ENCODE measurements at places on chromosomes 2 and 18.

GRCh38 chr2:168611896-168612650 lies 156.0 kb downstream of the CERS6 start:
- no peak for DNase-seq

DNA sequence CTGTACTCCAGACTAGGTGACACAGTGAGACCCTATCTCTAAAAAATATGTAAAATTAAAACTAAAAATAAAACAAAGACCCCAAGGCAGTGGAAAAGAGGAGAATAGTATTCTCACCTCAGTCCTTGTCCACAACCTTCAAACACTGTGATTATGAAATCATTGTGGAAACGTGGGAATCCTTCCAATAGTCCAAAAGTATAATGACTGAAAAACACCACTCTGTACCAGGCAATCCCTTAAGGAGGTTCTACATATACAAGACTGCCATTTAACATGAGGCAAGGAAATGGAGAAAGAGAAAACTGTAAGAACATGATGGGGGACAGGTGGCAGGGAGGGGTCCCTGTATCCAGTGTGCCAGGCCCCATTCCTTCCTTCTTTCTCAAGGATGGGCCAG lies 66.1 kb downstream of the ACVR1 start:
- DNase-seq = no peak

- no peak for DNase-seq
Observed at GRCh38 chr2:183079139-183079775, 710 bp downstream of the DUSP19 start.

DNA sequence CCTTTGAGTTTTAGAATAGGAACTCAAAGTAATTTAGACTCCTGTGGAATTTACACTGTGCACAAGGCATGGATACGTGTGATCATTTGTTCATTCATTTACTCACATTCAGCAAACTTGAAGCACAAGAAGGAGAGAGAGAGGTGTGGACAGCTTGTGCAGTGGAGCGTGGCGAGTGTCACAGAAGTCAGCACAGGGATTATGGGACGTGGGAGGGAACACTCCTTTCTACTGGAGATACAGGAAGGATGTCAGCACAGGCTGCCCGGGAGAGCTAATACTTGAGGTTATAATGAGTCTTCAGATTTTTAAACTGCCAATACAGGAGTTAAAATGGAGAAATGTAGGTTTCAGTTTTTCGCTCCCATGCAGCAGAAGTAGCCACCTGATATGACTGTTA lies 7.0 kb downstream of the FAM228A start:
- DNase-seq = no peak

DNA sequence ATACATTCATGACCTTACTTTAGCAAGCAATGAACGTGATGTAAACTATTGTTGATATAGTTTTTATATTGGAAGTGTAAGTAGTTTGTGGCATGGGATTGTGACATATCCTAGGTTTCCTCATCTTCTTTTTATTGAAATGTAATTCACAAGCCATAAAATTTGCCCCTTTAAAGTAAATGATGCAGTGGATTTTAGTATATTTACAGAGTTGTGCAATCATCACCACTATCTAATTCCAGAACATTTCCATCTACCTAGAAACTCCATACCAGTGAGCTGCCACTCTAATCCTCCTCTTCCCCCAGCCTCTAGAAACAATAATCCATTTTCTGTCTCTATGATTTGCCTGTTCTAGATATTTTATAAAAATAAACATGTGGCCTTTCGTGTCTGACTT lies 10.7 kb upstream of the CASP10 start:
- no peak for DNase-seq

DNA sequence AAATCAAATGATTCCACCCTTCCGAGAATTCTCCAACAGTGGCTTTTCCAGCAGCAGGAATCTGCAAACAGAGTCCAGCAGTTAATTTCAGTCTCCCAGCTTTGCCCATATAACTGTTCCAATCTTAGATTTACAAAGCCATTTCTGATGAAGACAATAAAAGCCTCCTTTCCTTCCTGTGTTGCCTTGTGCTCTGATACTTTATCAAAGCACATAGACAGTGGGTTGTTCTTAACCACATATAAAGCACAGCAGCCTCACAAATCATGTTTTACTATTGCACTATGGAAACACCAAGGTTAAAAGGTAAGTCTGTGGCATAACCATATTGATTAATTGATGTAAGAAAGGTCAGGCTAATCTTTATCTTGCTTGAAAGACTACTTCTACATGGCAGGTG lies 89.8 kb upstream of the MMADHC start:
- DNase-seq = no peak

DNA sequence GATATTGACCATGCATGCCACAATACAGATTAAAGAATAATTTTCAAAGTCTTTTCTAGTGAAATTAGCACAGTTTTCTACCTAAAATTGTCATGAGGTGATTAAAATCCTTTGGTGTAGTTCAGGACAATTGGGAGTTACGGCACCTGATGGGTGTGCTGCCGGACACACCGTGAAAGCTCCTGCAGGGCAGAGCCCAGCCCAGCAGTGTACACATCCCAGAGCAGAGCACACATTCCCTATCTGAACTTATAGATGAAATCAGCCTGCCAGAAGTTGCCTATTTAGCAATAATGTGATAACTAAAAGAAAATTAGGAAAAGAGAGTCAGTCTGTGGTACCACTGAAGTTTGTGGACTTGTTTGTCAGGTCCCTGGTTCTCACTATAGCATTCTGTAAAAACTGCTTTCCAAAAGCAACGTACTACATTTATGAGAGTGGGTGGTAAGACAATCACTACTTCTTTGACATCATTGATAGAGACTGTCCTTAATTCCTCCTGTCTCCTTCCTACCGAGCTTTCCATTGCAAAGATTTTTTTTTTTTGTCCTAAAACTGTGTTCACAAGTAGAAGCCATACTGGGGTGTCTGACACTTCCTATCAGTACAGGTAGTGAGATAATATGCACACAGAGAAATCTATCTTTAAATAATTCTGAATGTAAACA lies 3.4 kb downstream of the CYTIP start:
- DNase-seq = no peak

DNA sequence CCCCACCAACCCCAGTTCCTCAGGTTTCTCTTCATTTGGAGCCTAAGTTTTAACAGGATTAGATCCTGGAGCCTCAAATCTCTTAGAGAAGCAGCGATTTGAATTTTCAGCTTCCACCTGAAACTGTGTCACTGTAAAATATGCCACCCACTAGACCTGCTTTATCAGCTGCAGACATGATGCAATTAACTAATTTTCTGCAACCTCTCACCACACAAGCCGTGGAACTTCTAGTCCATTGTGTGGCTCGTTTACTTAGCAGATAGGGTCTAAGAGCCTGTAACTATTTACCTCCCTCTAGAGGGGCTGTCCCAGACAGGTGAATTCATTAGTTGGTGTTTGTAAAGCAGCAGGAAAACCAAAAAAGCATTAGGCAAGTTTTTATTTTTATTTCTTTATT lies 31.6 kb upstream of the FZD5 start:
- no peak for DNase-seq

GRCh38 chr2:11175293-11175795 lies 20.1 kb downstream of the SLC66A3 start:
- DNase-seq = no peak

DNA sequence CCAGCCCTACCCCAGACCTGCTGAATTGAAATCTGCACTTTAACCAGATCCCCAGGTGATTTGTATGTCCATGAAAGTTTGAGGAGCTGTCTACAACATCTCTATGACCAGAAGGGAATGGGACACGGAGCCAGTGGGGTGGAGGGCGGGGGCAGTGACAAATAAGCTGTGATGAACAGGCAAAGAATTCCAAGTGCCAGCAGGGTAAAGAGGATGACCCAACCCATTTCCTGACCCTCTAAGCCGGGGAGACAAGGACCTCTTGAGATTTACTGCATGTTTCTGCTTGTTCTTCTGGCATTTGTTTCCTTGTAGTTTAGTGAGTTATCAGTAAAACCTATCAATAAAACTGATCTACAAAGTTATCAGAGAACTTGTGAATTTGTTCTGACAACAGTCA lies 8.7 kb downstream of the TET3 start:
- DNase-seq = no peak

DNA sequence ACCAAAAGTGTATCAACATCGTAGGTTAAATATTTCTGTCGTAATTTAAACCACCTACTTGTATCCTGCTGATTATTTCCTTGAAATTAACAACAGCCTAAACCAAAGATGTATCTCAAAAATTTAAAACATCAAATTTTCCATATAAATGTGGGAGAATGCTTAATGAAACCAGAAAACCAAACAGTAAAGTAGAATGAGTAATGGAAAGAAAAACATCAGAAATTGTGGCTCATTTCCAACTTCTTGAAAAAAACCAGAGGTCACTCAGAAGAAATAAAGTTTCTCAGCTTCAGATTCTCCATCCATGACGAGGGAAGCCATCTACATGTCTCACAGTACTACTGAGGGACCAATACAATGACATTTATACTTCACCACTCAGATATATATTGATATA lies 296.5 kb downstream of the NOL4 start:
- no peak for DNase-seq

- peak; percentile 77 for DNase-seq
Observed at GRCh38 chr2:241924909-241925250, 55.4 kb downstream of the RTP5 start.

DNA sequence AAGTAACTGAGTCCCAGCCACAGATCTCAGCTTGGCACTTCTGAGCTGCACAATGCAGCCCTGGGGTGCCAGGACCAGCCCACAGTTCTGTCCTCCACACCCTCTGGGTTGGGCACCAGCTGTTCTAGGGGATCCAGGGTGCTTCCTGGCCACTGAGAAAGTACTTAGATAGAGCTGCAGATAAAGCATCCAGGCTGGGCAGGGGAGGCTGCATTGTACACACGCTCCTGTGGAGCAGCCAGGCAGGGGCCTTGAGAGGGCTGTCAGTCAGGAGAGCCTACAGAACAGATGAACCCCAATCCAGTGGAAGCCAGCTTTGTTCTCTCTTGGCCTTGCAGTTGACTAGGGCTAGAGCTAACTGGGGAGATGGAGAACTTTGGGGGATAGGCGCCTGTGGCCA lies 104.6 kb downstream of the KIAA1328 start:
- DNase-seq = no peak

GRCh38 chr2:200471324-200471848 lies 38.5 kb downstream of the KCTD18 start:
- peak; percentile 84 for DNase-seq

DNA sequence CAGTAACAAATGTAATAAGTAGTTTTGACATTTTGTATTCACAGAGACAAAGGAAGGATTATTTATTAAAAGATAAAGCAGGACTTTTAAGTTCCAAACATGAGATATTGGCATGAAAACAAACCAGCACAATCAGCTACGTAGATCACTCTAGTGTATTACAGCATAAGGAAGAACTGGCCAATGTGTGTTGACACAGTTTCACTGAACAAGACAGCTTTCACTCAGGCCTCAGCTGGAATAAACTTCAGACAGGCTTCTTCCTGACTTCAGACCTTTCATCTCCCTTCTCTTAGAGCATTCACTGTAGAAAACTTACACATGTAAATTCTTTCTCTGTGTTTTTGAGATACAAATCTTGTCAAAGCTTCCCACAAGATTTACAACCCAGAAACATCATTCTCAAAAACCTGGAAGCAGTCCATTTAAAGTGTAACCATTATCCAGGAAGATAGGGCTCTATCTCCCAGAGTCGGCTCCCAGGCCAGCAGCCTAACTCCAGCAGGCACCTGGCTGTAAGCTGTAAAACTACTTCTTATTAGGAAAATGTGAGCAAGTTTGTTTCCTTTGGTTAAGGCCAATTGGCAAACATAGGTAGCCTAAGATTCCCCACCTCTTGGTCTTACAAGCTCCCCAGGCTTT lies 768.3 kb upstream of the CDH7 start:
- no peak for DNase-seq

DNA sequence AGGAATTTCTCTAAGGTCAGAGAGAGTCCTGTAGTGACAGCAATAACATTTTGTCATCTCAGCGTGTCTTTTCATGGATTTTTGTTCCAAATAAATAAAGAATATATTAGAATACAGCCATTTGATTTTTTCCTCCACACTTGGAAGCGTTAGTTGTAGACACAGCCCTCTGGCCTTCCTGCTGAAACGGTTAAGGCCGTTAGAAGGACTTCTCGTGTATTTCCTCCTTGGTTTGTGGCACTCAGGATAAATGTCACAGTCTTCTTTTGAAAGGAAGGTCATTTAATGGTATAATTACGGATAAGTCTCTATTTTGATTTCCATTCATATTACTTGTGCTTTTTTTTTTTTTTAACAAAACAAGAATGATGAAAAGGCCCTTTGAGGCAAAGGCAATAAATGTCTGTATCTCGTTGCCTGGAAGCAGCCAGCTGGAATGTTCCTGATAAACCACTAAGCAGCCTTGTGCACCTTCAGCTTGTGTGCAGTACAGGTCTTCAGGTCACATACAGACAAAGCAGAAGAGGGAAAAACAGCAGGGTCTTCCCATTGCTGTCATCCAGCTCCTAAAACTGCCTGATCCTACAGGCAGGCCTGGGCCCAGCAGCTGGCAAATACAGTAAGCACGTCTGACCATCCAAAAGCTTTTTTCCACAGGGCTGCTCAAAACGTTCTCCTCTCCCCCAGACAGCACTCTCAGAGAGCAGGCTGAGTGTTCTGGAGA lies 14.4 kb downstream of the EFR3B start:
- no peak for DNase-seq

- DNase-seq = no peak
Observed at GRCh38 chr2:41736105-41736567, 311.7 kb upstream of the PKDCC start.

- DNase-seq = no peak
Observed at GRCh38 chr18:59822612-59823550, 76.9 kb upstream of the PMAIP1 start.

GRCh38 chr18:32552421-32553030 lies 81.8 kb upstream of the GAREM1 start:
- DNase-seq = peak; percentile 82

- no peak for DNase-seq
Observed at GRCh38 chr18:68583685-68584084, 131.2 kb downstream of the TMX3 start.

DNA sequence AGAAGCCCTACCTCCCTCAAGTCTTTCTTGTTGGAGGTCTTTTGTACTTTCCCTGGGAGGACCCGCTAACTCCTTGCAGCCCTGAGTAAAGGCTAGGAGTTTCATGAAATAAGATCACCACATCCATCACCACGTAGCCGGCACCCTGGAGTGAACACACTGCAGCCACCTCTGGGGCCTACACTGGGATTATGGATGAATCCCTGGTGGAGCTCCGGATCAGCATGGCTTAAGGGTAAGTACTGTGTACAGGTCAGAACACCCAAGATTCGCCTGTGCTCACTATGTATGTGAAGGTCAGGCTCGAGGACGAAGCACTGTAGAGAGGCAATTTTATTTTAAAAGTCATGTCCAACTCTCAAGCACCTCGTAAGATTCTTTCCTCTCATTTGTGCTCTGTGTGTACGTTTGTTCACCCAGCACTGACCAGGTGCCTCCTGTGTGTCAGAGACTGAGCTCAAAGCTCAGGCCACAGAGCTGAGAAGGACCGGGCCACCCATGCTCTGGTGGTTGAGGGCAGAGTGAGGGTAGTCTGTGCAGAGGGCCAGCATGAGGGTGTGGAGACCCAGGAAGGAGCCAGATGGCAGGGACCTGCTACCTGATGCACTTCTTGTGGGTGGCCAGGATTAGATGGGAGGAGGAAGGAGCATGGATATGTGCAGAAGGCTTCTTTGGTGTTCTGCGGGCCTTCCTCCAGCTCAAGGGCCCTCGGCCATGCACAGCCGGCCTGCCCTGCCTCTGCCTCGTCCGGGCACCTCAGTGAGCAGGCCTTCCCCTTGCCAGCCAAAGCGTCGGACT lies 66.7 kb upstream of the TFCP2L1 start:
- no peak for DNase-seq
